ENCODE measurements at places on chromosomes 2 and 18. TPM values are rescaled to one million over a fixed set of nuclear protein-coding genes. Genes with fewer than 3 reads are reported as not detected.

GRCh38 chr2:85766229-85766628 is 12.4 kb downstream of the ATOH8 start:
- H3K4me3 ChIP-seq = no peak overlapping the region
- H3K27me3 ChIP-seq = no peaks in the 10 kb centered on the region
- no peak overlapping the region for H3K27ac ChIP-seq
- no peaks in the 10 kb centered on the region for H3K4me1 ChIP-seq
- DNase-seq = no peak

- H3K4me3 ChIP-seq = no peak overlapping the region
- no peak for DNase-seq
Measured at GRCh38 chr2:6127718-6128117, 435.5 kb downstream of the SOX11 start.

- H3K27ac ChIP-seq = no peak overlapping the region
- no peak overlapping the region for H3K4me3 ChIP-seq
- H3K4me1 ChIP-seq = no peaks in the 10 kb centered on the region
Measured at GRCh38 chr18:64893349-64893748, 744.5 kb upstream of the LINC00305 start.

DNA sequence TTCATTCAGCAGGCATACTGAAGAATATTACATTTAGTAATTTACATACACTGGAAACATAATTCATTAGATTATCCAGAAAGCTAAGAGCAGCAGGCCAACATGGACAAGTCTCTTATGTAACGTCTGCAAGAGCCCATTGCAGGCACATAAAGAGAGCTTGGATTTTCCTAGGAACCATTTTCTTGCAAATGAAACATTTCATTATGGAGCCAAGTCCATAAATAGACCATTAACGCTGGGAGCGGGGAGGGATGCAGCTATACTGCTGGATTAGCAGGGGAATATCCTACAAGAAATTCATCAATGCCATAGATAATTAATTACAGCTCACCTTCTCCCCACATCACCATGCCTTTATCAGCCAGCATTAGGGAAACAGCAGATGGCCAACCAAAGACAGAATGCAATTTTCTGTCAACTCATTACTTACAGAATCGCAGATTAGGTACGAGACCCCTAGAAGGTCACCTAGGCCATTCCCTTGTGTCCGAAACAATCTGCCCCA is 170.4 kb downstream of the C1D start:
- H3K4me3 ChIP-seq = no peak overlapping the region
- no peak for DNase-seq
- no peak overlapping the region for H3K27ac ChIP-seq
- H3K27me3 ChIP-seq = no peaks in the 10 kb centered on the region
- H3K4me1 ChIP-seq = no peaks in the 10 kb centered on the region
- H3K36me3 ChIP-seq = no peaks in the 10 kb centered on the region

GRCh38 chr2:28915939-28916338 is 21.5 kb downstream of the WDR43 start:
- no peaks in the 10 kb centered on the region for H3K27me3 ChIP-seq
- H3K27ac ChIP-seq = no peak overlapping the region
- no peak overlapping the region for H3K4me3 ChIP-seq
- no peaks in the 10 kb centered on the region for H3K4me1 ChIP-seq
- peaks cover 3% of the 10 kb centered on the region for H3K36me3 ChIP-seq

- no peak for DNase-seq
- no peak overlapping the region for H3K27ac ChIP-seq
- no peak overlapping the region for H3K4me3 ChIP-seq
Measured at GRCh38 chr2:107281637-107282036, 395.7 kb upstream of the ST6GAL2 start.

DNA sequence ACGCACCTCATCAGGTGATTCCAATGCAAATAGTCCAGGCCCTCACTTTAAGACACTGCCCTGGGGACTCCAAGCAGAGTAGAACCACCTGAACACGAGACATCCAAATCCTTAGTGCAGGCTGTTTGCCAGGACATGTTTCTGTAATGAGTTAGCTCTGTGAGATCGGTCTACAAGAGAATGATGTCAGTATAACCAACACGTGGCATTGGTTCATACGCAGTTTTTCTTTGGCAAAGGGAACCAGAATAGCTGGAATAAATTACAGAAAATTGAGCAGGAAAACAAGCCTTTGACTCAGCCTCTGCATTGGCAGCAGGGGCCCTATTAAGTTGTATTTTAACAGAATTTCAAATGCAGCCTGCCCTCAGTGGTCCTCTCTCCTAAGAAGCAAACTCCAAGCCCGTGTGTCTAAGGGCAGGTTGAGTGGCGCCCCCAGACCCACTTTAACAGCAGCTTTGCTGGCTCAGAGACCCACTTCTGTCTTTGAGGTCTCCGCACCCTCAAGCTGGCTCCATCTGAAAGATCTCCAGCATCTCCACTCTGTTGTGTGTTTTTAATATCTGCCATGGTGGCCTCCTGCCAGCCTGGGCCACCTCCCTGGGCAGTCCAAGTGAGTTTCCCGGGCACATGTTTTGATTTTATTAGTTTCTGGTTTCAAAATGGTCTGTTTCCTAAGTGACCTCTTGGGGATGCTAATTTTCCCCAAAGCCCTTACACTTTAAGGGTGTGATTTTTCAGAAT is 61.3 kb downstream of the ALPK2 start:
- no peaks in the 10 kb centered on the region for H3K36me3 ChIP-seq
- DNase-seq = no peak
- no peak overlapping the region for H3K4me3 ChIP-seq

DNA sequence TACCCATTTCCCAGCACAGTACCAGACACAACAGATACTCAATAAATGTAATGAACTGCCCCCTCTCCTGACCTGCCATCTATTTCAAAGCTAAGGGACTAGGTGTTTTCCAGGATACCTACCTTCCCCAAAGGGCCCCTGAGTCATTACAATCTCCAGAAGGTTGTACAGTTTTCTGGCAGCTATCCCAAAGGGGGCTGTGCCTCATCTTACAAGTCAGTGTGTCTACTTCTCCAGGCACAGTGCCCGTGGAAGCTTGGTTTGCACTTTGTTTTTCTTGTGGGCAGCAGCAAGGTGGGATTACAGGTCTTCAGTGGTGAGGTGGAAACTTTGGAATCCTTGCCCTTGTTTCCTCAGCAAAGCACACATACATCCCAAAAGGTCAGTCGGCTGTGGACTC is 62.8 kb upstream of the CYP26B1 start:
- no peaks in the 10 kb centered on the region for H3K27me3 ChIP-seq
- no peak overlapping the region for H3K27ac ChIP-seq
- H3K4me1 ChIP-seq = no peaks in the 10 kb centered on the region
- H3K4me3 ChIP-seq = no peak overlapping the region
- no peaks in the 10 kb centered on the region for H3K36me3 ChIP-seq

- H3K27me3 ChIP-seq = no peaks in the 10 kb centered on the region
- no peak overlapping the region for H3K4me3 ChIP-seq
- DNase-seq = no peak
- no peaks in the 10 kb centered on the region for H3K36me3 ChIP-seq
- H3K4me1 ChIP-seq = no peaks in the 10 kb centered on the region
Measured at GRCh38 chr2:159608108-159608507, 8.2 kb downstream of the BAZ2B start.

DNA sequence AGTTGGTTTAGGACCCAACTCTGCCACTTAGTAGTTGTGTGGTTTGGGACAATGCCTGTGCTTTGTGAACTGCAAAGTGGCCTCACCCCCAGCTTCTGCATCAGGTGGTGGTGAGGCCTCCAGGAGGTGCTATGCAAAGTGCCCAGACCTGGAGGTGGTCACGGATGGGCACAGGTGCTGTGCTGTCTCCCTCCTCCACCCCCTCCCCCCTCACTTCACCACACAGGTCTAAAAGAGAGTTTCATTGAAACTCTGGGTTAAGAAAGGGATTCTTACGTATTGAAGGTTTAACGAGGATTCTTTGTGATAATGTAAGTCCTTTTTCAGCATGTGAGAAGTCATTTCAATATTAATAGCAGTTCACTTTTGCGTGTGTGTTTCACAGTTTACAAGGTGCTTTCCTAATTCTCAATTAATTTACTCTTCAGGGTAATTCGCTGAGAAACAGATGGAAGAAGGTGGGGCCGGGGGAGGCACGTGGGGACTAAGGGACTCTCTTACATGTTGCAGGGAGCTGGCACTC is 369.9 kb downstream of the LPIN1 start:
- H3K4me1 ChIP-seq = peaks cover 13% of the 10 kb centered on the region
- DNase-seq = peak; percentile 51
- H3K27me3 ChIP-seq = no peaks in the 10 kb centered on the region
- no peak overlapping the region for H3K4me3 ChIP-seq
- H3K27ac ChIP-seq = no peak overlapping the region

- peaks cover 3% of the 10 kb centered on the region for H3K4me1 ChIP-seq
- no peaks in the 10 kb centered on the region for H3K36me3 ChIP-seq
- H3K4me3 ChIP-seq = no peak overlapping the region
- no peak for DNase-seq
Measured at GRCh38 chr18:48771641-48772375, 179.0 kb downstream of the SMAD7 start.

GRCh38 chr2:199344012-199344411 is 113.7 kb downstream of the SATB2 start:
- no peak overlapping the region for H3K4me3 ChIP-seq
- no peak overlapping the region for H3K27ac ChIP-seq
- H3K36me3 ChIP-seq = no peaks in the 10 kb centered on the region
- no peaks in the 10 kb centered on the region for H3K4me1 ChIP-seq
- no peaks in the 10 kb centered on the region for H3K27me3 ChIP-seq
- no peak for DNase-seq

- no peak for DNase-seq
- H3K4me3 ChIP-seq = no peak overlapping the region
- H3K4me1 ChIP-seq = no peaks in the 10 kb centered on the region
- 0 out of 2 replicates have a peak, but pooled peaks cover 1% of the 10 kb centered on the region for H3K27me3 ChIP-seq
Measured at GRCh38 chr18:8468921-8469335, 140.3 kb upstream of the RAB12 start.

SPATA3 gene
- total RNA-seq = not detected

KIAA1328 gene
- total RNA-seq = 3.8 TPM

TUBB8B gene
- total RNA-seq = not detected

MARCO gene
- 0.32 TPM for total RNA-seq

Measured in GM12878 (cell line).